Transverse colon (tissue), 4 donors: ENCODE measurements at places on chromosomes 6 and 20. TPM values are rescaled to one million over a fixed set of nuclear protein-coding genes. Genes with fewer than 3 reads are reported as not detected.

DNA sequence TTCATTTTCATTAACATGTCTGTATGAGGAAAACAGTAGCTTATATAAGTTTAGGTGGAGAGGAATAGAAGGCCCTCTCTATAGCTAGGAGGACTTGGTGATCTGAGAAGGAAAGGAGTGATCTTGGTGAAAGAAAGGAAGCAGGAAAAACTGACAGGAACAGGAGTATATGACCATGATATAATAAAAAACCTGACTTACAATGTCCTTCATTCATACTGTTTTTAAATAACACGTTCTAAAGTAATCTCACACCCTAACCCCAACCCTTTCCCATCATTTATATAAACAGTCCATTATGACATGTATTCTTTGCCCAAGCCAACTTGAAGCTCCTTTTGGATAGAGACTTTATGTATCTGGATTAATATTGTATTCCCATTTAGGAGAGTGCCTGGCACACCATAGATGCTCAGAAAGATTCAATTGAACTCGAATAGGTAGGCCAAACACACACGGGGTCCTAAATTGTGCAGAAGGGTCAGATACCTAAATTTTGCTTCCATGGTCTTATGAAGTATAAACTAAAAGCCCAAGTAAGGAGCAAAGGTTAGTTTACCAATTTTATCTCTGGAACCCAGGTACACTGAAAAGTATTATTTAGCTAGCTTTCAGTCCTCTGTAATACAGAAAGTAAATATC lies 75.9 kb downstream of the OR2B2 start:
- no peak for DNase-seq

Gene CAP2
- 4.8 TPM for total RNA-seq

Gene SIRPB2
- total RNA-seq: 3.7 TPM

Gene ANGPT4
- total RNA-seq: not detected

DNA sequence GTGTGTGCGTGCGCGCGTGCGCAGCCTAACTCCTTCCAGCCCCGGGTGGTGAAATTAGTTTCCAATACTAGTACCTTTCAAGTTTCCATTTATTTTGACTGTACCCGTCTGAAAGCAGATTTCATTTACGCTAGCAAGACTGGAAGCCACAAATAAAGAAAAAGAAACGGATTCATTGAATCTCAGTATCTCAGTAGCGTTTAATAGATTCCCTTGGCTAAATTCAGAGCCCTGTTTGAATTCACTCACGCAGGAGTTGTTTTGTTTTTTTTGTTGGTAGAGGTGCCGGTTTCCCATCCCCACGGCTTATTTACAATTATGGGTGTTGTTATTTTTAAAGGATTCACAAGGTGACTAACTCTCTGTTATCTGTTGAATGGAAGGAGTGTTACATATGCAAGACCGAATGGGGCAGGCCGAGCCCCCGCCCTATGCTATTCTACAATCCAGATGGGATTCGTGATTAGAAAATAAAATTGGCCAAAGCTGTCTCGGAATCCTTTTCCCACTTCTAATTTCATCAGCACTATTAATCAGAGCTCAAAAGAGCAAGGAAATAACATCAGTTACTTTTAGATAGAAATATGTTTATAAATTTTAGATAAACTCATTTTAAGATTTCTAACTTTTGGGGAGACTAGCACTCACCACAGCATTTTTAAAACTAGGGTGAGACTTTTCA lies 2.3 kb upstream of the INSM1 start:
- no peak for DNase-seq

GRCh38 chr6:21442874-21443273 lies 150.7 kb upstream of the SOX4 start:
- no peak for DNase-seq

Gene DEF6
- 9.4 TPM for total RNA-seq

GRCh38 chr20:61991476-61991875 lies 74.2 kb downstream of the TAF4 start:
- DNase-seq: no peak

- peak; percentile 37 for DNase-seq
Measured at GRCh38 chr6:56842686-56843475, 112.0 kb upstream of the BEND6 start.

Gene HLA-DPB1
- 21.7 TPM for total RNA-seq

DNA sequence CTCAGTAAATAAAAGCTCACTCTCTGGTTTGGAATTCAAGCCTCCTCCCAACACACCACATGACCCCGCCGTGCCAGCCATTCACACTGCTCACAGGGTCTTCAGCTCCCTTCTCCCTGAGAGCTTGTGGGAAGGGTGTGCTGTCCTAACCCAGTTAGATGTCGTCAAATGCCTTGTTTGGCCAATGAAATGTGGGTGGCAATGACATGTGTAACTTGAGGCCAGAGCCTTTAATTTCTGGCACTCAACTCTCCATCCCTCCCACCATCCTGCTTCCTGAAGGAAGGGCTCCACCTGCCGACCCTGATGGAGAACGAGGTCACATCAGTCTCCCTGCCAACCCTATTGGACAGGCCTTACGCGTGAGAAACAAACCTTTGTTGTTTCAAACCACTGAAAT lies 224.5 kb upstream of the AGPAT4 start:
- no peak for DNase-seq

Gene DEFB124
- not detected for total RNA-seq

DNA sequence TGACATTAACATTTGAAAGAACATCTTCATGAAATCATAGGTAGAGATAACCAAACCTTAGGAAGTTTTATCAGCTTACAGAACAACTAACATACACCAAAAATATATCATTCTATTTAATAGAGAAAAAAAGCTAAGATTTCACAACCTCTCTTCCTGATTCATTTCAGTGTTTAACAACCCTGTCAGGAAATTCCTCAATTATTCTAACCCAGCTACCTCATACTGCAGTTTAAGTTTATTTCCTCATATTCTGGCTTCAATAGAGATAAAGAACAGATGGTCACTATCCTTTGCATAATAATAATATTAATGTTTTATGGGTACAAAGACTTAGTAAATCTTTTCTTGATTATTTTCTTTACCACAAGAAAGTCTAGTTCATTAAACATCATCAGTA lies 112.9 kb upstream of the HSF2 start:
- DNase-seq: no peak

DNA sequence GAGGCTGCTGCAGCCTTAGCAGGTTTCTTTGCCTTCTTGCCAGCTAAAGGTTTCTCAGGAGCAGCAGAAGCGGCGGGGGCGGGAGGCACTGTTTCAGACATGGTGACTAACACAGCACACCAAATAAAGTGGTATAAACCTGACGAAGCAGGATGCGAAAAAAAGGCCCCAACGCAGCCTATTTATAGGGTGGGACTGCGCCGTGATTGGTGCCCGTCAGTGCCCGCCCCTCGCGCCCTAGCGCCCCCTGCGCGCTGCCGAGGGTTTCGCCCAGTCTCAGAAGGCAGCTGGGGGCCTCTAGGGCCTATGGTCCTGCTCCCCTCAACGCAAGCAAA lies 55.0 kb downstream of the TRIM38 start:
- peak; percentile 42 for DNase-seq

DNA sequence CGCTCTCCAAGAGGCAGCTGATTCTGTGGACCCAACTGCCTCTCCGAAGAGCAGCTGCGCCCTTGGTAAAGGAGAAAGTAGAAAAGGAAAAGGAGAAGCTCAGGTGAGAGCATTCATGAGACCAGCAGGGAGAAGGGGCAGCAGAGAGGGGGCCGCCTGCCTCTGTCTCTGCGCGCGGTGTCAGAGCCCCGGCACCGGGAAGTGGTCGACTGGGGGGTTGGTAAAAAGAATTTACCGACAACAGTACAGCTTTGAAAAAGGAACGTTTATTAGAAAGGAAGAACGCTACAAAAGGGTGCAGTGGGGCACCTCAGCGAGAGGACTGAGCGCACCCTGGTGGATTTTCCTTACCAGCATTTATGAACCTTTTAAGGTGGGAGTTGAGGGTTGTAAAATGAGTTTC lies 61.9 kb downstream of the GPR6 start:
- peak; percentile 33 for DNase-seq

GRCh38 chr6:45026003-45026516 lies 302.1 kb upstream of the RUNX2 start:
- no peak for DNase-seq

DNA sequence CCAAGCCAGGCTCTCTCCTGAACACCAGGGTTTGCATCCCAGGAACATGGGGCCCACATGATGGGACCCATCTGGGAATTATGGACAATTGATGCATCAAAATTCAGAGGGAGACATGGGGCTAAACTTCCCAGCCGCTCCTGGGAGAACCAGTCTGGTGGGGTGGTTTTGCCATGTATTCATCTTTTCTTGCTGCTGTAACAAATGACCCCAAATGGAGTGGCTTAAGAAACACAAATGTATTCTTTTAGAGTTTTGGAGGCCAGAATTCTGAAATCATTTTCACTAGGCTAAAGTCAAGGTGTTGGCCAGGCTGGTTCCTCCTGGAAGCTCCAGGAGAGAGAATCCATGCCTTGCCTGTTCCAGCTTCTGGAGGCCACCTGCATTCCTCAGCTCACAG lies 6.5 kb downstream of the SLC13A3 start:
- DNase-seq: no peak

- no peak for DNase-seq
Measured at GRCh38 chr20:57523782-57524181, 1.2 kb downstream of the CTCFL start.

- no peak for DNase-seq
Measured at GRCh38 chr20:9498322-9498721, 16.1 kb upstream of the LAMP5 start.

Gene BAK1
- total RNA-seq: 52.2 TPM

Gene CDYL
- 23.6 TPM for total RNA-seq

- DNase-seq: no peak
Measured at GRCh38 chr6:7637533-7637932, 47.5 kb downstream of the SNRNP48 start.

- no peak for DNase-seq
Measured at GRCh38 chr20:25043499-25044260, 14.3 kb downstream of the ACSS1 start.
